HS-27A (cell line): ENCODE measurements at places on chromosomes 7 and 10.

DNA sequence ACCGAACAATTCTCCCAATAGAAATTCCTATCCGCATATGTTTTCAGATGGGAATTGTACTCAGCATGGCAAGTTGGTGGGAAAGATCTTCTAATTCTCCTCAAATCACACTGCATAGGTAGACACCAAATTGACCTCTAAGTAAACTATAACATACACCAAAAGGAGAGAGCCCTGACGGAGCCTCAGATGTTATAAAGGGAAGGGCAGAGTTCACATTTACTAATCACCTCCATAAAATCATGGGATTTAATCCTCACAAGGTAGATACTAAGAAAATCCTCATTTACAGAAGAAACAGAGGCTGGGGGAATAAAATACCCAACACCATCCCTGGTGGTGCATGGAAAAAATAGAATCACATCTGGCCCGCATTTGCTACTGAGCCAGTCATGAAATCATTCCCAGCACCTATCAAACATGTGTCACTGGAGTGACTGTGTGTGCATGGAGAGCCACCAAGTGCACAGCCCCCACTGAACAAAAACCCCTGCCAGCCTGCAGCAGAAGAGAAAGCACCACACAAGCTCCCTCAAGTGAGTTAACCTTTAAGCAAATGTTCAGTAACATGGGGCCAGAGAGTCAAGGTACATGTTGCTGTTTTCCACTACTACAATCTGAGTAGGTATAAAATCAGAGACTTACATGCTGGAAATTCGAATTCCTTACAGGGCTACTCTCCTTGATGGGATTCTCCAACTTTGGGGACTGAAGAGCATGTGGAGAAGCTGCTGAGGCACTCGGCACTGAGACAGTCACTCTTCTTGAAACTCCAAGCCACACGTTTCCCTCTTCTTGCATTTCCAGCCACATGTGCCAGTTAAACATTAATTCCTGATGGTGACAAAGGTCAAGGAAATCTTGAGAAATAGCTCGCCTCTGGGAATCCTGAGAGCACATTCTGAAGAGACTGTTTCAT is at the start of gene DDC:
Gene DDC (minus strand): TSS at position 766 of the 919 bp plus-strand sequence. CDS start 21,320 bp downstream, outside the sequence.
- DNase-seq = no peak

- DNase-seq = no peak
Measured at GRCh38 chr10:84946904-84947303, 618.5 kb downstream of the CCSER2 start.

- DNase-seq = no peak
Measured at GRCh38 chr10:114575417-114576131, 82.5 kb downstream of the ABLIM1 start.

DNA sequence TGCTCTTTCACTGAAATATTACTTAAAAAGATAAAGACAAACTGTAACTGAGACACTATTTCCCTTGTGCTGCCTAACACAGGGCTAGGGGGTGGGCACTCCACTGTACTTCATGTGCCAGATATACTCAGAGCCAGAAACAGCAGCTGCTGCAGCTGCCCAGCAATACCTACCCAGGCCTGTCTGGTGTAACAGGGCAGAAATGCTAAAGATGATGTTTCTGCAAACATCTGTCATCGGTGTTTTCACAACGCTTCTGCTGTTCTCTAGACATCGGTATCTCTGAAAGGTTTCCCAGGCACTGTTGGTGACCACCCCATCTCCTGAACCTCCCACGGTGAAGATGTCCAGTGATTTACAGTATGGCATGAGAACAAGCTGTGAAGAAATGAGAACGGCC is 42.7 kb downstream of the LAMB1 start:
- DNase-seq = no peak
